ELR (cell line): ENCODE measurements at places on chromosomes 16 and 17.

DNA sequence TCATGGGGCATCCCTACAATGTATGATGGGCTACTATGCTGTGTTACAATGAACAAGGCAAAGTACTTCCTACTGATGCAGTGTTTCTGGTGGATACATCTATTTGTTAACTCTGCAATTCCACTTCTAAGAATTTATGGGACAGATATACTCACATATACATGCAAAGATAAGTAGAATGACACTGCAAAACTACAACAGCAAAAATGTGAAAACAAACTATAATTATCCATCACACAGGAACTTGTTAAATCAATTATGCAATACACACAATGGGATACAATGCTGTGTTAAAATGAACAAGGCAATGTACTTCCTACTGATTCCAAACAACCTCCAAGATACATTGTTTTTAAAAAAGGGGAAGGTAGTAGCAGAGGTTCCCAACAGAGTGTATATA is 3.2 kb downstream of the DDX52 start:
- no peak for DNase-seq

DNA sequence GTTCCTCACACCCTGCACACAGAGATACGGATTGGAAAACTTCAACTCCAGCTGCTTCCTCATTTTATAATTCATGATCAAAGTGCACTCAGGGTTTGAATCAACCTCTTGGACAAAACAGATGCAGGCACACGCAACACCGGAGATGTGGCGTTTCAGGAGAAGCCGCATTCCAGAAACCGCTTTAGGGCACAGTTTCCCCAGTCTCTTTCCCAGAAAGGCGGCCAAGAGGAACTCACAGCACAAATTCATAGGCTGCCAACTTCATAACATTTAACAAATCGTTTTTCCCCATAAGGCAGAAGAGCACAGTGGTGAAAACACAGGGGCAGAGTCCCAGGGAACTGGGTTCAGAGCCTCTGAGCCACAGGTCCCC is 8.4 kb downstream of the MTHFSD start:
- no peak for DNase-seq

GRCh38 chr16:67017421-67017750 is 11.6 kb upstream of the CBFB start:
- no peak for DNase-seq

DNA sequence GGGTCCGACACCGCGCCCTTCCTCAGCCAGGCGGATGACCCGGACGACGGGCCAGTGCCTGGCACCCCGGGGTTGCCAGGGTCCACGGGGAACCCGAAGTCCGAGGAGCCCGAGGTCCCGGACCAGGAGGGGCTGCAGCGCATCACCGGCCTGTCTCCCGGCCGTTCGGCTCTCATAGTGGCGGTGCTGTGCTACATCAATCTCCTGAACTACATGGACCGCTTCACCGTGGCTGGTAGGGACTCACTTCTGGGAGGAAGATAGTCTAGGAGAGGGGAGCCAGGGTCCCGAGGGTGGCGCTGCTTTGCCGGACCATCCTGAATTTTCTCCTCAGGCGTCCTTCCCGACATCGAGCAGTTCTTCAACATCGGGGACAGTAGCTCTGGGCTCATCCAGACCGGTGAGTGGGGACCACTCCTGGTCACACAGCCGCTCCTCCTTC is 601 bp downstream of the SPNS1 start:
- DNase-seq, result peak; percentile 32

GRCh38 chr16:67013233-67013822 is 15.6 kb upstream of the CBFB start:
- no peak for DNase-seq
